ENCODE measurements at places on chromosomes 11 and 22.
A peak's percentile ranks its signal among the peaks of the same experiment; 100 is the strongest.

DNA sequence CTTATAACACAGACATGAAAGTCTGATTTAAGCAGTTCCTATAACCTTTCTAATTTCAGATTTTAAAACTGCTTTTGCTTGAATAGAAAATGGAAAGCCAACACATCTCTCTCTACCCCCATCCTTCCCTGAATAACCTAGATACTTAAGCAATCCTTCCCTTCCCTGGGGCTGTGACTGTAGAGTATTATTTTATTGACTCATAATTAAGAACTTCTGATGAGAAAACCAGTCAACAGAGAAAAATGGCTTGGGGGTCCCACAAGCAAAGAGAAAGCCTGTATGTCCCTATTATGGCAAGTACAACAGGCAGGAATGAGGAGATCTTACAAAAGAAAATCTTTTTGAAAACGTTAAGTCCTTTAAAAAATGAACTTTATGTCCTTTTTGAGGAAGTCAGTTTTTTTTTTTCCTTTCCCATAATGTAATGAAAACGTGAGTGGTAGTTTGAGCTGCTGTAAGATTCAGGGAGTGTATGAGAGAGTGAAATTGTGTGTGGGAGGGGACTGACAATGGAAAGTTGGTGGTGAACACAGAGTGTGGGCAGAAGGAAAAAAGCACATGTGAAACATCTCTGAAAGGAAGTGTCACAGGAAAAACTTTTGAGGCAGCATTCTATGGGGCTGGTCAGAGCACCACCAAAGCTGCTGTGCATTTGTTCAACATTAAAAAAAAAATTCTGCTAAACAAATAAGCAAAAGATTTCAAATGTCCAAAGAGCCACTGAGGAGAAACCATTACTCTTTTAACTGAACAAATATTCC, 154.6 kb downstream of the MAML2 start:
- DNase-seq: no peak

GRCh38 chr11:31499576-31500178, 9.7 kb downstream of the IMMP1L start:
- DNase-seq: no peak

DNA sequence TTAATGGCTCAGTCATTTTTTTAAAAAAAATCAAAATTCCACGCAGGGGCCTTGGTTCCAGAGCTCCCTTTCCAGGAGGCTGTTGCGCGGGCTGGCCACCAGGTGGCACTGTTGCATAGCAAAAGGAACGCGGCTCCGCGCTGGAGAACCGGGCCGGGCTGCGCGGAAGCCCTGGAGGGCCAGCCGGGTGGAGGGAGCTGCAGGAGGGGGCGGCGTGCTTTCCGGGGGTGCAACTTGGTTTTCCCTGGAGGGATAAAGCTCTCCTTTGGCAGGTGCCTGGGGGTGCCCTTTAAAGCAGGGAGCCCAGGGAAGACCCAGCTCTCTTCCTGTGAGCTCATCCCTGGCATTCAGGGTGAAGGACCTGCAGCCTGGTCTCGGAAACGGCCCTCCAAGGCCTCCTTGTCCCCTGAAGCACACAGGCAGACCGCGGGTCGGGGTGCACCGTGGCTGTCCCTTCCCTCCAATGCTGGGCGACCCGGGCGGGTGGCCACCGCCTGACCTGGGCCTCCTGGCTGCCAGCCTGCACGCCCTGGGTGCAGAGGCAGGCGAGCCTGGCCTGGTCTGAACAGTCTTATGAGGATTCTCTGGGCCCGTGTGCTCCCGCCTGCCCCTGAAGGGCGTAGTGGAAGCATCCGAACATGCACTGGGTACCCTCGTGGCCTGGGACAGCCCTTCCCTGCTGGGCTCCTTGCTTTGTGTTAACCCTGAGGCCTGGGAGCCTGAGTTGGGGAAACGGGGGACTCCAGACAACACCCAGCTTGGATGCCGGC, 23.4 kb downstream of the KRTAP5-5 start:
- peak; percentile 71 for DNase-seq

- DNase-seq: no peak
These were observed 5.3 kb downstream of the USP47 start for GRCh38 chr11:11847082-11847481.
